ENCODE measurements at places on chromosomes 1 and 21. TPM values are rescaled to one million over a fixed set of nuclear protein-coding genes. Genes with fewer than 3 reads are reported as not detected.

DNA sequence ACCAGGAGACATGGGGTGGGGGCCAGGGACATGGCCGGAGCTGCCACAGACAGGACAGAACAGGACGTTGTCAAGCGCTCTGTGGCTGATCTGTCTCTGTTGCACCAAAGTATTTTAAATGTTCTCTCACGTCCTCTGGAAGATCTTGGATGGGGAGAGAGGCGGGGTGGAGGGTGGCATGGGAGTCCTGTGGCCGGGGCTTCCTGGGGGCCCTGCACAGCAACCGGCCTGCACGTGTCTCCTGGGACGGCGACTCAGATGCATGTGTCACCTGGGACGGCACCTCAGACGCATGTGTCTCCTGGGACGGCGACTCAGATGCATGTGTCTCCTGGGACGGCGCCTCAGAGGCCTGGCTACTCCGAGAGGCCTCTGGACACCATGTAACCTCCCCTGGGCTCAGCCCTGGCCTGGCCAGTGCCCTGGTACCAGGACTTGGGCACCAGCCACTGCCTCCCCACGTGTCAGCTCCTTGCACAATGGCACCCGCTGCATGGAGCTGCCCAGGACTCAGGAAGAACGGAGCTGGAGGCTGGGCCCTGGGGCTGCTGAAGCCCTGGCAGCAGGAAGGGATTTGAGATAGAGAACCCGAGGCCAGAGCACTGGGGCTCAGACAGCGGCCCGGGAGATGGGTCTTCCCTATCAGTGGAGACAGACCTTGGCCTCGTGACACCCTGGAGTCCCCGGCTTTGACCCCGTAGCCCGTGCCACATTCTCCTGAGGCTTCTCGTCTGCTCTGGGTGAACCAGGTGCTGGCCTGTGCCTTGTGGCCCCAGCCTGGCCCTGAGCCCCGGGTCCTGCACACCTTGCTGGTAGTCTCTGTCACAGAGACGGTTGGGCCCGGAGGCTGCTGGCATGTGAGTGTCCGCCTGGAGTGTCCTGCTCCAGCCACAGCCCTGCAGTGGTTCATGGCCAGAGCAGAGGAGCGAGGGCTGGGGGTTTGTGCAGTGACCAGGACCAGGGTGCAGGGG lies 14.7 kb upstream of the SLC19A1 start:
- DNase-seq: peak; percentile 49

GRCh38 chr1:162992945-162993344 lies 76.2 kb upstream of the RGS4 start:
- DNase-seq: no peak

GRCh38 chr1:45895406-45895805 lies 92.0 kb downstream of the MAST2 start:
- no peak for DNase-seq

GRCh38 chr1:192629612-192630011 lies 6.3 kb upstream of the RGS13 start:
- no peak for DNase-seq

- no peak for DNase-seq
Measured at GRCh38 chr1:93744299-93744988, 62.8 kb upstream of the BCAR3 start.

DNA sequence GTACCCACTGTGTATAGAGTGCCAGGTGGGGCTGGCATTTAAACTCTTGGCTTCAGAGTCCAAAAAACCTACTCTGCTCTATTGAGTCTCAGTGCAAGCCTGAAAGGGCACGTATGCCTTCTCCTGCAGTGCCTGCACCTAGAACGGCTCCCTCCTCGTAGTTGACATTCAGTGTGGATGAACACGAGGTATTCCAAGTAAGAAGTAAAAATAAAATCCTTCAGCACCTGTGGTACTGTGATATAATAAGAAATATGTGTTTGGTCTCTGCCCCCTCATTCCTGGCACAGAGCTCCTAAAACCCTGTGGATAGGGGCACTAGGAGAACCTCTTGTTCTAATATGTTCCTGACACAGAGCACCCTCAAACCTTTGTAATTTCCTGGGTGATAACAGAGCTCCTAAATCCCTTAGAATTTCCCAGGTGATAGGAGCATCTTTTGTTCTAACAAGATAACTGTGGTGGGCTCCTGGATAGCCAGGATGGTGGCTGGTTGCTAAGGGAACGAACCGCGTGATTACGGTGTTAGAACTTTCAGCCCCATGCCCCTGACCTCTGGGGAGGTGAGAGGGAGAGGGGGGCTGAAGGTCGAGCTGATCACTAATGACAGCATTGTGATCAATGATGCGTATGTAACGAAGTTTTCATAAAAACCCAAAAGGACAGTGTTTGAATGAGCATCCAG lies 16.8 kb downstream of the UCK2 start:
- peak; percentile 69 for DNase-seq

- no peak for DNase-seq
Measured at GRCh38 chr1:232048481-232048880, 421.9 kb downstream of the DISC1 start.

SLC35E2B gene
- 56.9 TPM for total RNA-seq

- peak; percentile 96 for DNase-seq
Measured at GRCh38 chr1:1069056-1069710, 4.9 kb downstream of the RNF223 start.

ACTN2 gene
- total RNA-seq: 0.79 TPM

- DNase-seq: no peak
Measured at GRCh38 chr1:153439273-153439672, 21.2 kb downstream of the S100A7 start.

GRCh38 chr1:246760422-246761347 lies 36.5 kb downstream of the SCCPDH start:
- DNase-seq: no peak

GRCh38 chr1:184214128-184214527 lies 162.6 kb downstream of the TSEN15 start:
- DNase-seq: no peak

- no peak for DNase-seq
Measured at GRCh38 chr1:61486783-61487536, 238.0 kb downstream of the TM2D1 start.

GRCh38 chr1:184492536-184492935 lies 105.7 kb downstream of the C1orf21 start:
- no peak for DNase-seq

DNA sequence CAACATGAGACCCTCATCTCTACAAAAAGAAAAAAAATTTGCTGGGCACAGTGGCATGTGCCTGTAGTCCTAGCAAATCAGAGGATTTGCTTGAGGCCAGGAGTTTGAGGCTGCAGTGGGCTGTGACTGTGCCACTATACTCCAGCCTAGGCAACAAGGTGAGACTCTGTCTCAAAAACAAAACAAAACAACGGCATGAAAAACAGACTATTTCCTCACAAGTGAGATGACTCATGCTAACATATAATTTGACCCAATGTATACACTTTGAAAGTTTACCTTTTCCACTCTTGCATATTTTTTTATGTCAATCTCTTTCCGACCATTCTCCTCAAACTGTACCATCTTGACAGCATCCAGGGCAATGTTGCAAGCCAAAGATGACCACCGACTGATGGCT lies 17.5 kb downstream of the CCT3 start:
- no peak for DNase-seq

DNA sequence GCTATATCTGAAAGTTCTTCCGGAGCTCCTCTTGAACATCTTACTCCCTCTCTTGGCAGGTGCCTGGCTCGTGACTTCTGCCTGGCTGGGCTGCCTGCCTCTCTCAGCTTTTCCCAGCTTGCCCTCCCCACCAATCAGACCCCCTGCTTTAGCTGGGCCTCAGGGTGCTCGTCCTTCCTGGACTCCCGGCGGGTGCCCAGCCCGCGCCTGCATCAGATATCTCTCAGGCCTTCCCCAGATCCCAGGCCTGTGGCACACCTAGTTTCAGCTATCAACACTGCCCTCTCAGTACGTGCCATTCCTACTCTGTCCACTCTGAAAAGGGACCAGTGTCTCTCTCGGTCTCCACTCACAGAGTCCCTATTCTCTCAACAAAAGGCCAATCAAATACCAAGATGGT lies 96.5 kb upstream of the CLDN14 start:
- DNase-seq: no peak

DNA sequence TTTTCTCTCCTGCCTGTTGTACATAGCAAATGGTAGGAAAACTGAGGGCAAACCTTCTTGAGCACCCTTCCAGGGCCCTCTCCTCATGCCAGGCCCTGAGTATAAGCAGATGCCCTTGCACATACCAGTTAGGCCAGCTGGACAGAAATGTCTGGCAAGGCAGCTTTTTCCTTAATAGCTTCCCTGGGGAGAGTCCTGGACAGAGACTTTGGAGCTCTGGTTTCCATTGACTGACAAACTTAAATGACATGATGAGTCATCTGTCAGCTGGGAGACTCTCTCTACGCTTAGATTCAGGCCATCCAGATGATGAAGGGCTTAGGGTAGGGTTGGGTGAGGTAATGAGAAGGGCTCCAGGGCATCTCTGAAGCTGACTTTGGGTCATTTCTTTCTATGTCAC lies 317.5 kb downstream of the ASTN1 start:
- DNase-seq: no peak

FCRL2 gene
- not detected for total RNA-seq

DNA sequence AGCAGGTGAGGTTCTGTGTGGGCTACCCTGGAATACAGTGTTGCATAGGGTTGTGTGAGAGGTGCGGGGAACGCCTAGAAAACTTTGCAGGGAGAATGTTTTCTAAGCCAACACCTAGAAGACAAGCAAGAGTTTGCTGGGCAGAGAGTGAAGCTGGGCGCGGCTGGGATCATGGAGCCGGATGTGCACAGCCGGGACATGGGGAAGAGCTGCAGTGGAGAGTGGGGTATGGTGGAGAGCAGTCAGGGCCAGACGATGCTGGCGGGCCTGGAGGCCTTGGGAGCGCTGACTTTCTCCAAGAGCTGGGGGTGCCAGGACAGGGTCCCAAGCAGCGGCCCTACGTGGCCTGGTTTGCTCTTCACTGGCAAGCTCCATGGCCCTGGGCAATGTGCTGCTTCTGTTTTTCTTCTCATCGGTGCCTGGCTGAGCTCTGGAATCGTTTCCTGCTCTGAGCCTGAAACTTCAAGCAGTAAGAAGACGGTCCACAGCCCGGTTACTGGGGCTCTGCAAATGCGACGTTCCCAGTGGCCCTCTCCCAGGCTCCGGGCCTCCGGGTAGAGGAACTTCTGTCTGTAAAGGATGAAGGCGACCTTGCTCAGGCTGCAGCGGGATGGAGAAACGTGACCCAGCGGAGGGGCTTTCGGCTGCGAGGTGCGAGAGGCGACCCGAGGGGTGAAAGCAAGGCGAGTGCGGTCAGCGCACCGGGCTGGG lies 51.9 kb upstream of the CD34 start:
- DNase-seq: no peak

DNA sequence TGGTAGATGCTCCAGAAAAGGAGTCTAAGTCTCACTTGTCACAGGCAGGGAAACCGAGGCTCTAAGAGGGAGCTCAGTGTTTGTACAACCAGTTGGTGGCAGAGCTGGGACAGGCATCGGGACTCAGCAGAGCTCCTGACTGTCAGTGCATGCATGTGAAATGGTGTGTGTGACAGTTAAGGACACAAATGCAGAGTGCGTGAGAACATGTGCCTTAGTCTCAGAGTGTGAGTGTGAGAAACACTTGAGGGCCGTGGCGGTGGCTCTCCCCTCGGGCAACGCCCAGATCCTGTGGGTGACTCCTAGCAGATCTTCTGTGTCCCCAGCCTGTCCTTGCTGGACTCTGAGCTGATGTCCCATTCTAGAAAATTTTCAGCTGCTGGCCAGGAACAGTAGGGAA lies 362.6 kb downstream of the MATN1 start:
- DNase-seq: no peak

KCNH1 gene
- 3.5 TPM for total RNA-seq

DNA sequence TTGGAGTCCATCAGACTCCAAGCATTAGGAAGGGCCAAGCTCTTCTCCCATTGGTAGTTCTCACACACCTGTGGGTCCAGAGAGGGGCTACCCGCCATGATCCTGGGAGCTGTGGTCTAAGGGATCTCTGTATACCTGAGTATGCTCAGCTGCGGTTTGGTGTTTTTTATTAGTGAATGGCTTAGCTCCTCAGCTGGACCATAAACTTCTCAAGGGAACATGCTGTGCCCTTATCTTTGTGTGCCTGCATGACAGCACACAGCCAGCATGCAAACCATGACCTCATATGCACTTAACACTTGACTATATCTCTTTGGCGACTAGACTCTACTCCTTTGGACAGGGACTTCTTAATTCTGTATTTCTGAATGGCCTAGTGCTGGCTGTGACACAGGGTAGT lies 94.5 kb downstream of the CD58 start:
- no peak for DNase-seq

GRCh38 chr1:87598429-87598828 lies 269.7 kb downstream of the LMO4 start:
- peak; percentile 89 for DNase-seq

KRTAP10-11 gene
- total RNA-seq: not detected

DNA sequence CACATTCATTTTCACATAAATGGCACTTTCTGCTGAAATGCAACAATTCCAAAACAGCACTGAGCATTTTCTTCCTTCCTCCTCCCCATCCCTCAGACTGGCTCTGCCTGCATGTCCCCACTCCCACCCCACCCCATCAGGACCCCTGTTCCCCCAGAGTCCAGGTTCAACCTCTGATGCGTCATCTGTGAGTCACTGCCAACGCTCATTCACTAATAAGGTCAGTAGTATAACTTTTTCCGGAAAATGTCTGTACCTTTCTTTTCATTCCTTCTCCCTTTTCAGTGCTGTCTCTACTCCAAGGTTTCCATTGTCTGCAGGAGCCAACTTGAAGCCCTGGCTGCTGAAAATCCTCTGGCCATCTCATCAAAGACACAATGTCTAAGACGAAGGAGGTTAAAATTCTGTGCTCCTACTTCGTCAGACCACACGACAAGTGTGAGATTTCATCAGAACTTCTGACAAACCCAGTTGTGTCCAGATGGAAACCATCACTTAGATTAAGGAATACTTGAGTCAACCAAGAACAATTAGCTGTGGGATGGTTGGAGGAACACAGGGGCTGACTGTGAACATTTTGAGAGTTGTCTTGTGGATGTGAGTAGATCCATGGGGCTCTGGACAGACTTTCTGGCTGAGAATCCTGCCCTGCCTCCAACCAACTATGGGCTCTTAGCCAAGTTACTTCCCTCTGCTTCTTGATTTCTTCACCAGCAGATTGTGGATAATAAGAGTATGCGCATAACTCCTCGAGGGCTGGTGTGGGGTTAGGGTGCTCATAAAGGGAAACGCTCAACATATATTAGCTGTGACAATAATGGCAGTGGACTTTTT lies 35.6 kb upstream of the UTS2 start:
- DNase-seq: no peak

GRCh38 chr1:106907795-106908194 lies 148.7 kb upstream of the PRMT6 start:
- no peak for DNase-seq

OR2G6 gene
- not detected for total RNA-seq
